Hepatic stellate cell (primary cell): ENCODE measurements at places on chromosomes 6 and 20.

GRCh38 chr6:25606151-25606550 lies 45.9 kb upstream of the SCGN start:
- DNase-seq: no peak

- DNase-seq: no peak
Measured at GRCh38 chr6:97021194-97021593, 96.7 kb downstream of the KLHL32 start.

DNA sequence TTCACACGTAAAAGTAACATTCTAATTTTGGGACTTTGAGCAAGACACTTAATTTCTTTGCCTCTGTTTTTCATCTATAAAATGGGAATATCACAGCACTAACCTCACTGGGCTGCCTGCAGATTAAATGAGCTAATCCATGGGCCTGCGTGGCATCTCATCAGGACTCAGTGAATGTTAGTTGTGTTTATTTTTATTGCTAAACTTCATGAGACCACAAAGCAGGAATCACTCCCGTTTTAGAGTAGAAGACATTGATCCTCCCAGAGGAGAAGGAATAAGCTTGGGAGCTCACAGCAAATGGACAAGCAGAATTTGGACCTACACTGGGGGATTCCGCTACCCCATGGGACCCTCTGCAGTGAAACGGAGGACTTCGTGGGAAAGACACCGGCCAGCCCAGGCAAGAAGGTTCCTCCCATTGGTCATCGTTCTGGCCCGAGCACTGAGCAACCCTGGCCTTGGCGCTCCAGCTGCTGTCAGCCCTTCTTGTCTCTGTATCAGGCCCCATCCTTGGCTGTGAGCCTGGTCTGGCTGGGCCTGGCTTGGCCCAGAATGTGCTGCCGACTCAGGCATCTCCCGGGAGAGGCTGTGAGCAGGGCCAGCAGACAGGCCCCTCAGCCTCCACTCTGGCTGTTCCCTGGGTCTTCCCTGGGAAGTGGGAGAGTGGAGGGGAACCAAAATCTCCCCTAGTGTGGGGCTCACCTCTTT lies 79.8 kb downstream of the NFATC2 start:
- peak; percentile 62 for DNase-seq

GRCh38 chr6:19831358-19831757 lies 5.8 kb upstream of the ID4 start:
- DNase-seq: no peak

- peak; percentile 59 for DNase-seq
Measured at GRCh38 chr6:44247338-44248302, 719 bp downstream of the HSP90AB1 start.

DNA sequence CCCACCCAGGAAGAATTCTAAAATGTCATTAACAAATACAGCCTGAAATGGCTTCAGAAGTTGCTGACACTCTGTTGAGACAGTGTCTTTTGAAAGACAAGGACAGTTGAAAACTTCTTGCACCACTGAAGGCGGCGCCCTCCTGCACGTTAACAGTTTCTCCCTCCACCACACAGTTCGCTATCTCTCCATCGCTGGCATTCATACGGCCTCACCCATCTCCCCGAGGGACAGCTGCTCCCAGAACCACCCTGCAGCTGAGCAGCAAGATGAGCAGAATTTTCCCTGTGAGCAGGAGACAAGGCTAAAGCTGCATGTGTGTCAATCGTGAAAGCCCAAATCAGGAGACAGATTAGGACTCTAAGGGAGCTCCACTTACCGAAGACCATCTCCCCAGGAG lies 113.3 kb downstream of the LY86 start:
- no peak for DNase-seq

GRCh38 chr20:55216525-55217242 lies 741.3 kb downstream of the DOK5 start:
- DNase-seq: no peak

DNA sequence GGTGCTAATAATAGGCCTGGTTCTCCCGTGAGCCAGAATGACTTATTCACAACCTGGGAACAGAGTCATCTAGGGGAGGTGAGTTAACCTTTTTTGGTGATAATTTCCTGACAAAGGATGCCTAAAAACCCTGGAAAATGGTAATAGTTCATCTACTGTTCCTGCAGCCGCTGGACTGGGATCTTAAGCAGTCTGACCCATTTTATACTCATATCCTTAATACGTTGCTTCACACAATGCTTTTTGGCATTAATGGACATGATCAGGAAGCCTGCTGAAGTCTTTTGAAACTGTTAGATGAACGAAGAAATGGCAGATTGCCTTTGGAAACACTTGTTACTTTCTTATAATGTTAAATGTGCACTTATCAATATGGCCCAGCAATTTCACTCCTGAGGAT lies 81.9 kb upstream of the BMP2 start:
- no peak for DNase-seq

DNA sequence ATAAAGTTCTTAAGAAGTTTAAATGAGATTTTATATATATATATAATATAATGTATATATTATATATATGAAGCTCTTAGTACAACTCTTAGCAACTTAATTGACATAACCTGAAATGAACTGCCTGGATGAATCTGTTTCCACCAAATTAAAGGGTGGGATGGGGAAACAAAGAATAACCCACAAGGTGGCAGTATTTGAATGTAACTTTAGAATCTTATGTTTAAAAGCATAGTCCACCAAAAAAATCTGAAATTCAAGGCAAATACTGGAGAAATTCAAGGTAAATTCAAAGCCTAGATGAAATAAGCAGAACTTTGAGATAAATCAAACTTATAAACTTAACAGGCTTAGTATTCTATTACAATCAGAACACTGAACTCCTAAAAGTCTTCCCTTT lies 4.4 kb upstream of the IBTK start:
- DNase-seq: peak; percentile 33

DNA sequence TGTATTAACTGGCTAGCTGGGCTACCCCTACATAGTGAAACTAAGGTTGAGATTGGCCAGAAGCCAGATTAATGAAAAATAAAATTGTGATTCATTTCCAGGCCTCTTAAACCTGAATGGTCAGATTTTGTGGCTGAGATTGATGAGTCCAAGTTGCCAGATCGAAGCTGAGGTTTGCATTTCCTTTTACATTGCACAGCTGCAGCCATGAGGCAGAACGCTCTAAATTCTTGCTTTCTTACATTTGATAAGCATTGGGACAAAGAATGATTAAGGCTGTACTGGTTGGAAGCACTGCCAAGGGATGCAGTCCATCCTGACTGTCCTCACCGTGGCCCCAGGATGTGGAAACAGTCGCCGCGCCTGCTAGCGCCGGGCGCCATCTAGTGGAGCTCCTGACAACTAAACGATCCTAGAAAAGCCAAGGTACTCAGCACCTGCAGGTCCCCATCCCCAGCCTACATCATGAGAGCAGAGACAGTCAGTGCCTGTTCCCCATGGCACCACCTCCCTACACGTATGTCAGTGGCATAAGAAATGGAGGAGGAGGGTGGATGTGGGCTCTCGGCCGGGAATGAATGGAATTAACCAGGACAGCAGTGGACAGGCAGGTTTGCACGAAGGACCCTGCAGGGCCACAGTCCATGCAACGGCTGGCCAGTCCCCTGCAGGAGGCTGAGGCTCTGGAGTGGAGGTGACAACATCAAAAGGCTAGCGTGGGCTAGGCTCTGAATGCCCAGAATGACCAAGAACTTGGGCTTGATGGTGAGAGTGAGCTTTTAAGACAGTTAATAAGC lies 19.0 kb downstream of the PXDC1 start:
- DNase-seq: peak; percentile 70

GRCh38 chr6:116364321-116364720 lies 6.4 kb upstream of the DSE start:
- no peak for DNase-seq

- DNase-seq: peak; percentile 96
Measured at GRCh38 chr20:23361476-23362391, at the start of gene GZF1. GZF1 (plus strand) TSS chr20:23362182; CDS start chr20:23364384, 2,202 bp downstream.

GRCh38 chr6:5531161-5531560 lies 269.8 kb downstream of the FARS2 start:
- DNase-seq: no peak

GRCh38 chr6:6890400-6890858 lies 217.3 kb upstream of the RREB1 start:
- peak; percentile 13 for DNase-seq

GRCh38 chr6:6875818-6876470 lies 231.8 kb upstream of the RREB1 start:
- DNase-seq: peak; percentile 53

GRCh38 chr6:140138311-140139010 lies 764.0 kb upstream of the CITED2 start:
- no peak for DNase-seq

DNA sequence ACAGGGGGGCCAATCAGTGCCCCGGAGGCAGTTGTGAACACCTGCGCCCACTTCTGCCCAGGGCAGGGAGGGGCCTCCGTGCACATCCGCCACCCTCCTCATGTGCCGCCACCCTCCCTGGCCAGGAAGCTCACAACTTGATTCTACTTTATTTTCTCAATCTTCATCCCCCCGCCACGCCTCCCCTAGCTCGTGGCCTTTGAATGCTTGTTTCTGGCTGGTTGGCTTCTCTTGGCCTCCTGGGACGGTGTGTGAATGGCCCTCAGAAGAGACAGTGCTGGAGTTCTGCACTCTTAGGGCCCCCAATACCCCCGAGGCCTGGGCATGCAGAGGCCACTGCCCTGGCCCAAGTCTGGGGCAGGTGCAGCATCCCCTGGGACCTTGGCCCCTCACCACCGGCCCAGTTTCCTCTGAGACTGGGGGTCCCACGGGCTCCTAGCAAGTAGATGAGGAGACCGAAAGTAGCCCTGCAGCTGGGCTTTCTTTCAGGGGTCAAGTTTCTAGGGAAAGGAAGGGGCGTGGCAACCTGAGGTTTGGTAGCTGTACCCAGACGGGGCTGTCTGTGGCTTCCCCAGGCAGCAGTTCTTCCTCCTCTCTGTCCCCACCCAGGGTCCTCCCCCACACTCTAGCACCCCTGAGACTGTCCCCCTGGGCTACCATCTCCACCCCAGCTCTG lies 1.3 kb downstream of the RGS19 start:
- DNase-seq: no peak

- no peak for DNase-seq
Measured at GRCh38 chr6:16839631-16840179, 78.4 kb upstream of the ATXN1 start.

DNA sequence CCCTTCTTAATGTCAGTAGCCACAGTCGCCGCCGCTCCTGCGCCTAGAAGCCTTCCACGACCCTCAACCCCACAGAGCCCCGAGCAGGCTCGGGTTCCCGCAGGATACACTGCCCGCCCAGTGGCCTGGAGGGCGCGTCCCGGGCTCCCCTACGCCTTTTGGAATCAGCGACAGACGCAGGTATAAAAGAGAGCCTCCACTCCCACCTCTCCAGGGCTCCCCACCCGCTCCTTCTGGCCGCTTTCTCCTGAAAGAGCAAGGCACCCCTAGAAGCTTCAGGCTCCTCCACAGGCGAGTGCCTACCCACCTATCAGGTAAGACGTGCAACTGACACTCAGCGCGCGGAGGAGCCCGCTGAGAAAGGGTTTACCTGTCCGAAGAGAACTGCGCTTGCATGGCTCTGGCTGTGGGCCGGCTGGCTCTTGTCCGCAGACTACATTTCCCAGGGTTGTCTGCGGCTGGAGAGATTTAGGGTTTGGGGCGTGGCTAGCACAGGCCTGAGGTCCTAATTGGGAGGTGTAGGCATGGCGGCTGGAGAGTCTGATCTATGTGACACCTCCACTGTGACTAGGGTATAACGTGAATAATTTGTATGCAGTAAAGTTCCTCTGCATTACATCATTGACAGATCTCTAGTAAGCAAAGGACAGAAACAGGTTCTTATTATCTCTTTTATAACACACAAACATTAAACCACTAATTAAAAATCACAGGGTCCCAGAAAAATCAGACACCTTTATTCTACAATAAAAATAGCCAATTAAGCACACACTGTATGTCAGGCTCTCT lies 13.5 kb upstream of the ZNF391 start:
- DNase-seq: peak; percentile 24

- no peak for DNase-seq
Measured at GRCh38 chr20:7775072-7775471, 165.2 kb downstream of the HAO1 start.

- peak; percentile 9 for DNase-seq
Measured at GRCh38 chr6:47524136-47524845, 46.7 kb downstream of the CD2AP start.

DNA sequence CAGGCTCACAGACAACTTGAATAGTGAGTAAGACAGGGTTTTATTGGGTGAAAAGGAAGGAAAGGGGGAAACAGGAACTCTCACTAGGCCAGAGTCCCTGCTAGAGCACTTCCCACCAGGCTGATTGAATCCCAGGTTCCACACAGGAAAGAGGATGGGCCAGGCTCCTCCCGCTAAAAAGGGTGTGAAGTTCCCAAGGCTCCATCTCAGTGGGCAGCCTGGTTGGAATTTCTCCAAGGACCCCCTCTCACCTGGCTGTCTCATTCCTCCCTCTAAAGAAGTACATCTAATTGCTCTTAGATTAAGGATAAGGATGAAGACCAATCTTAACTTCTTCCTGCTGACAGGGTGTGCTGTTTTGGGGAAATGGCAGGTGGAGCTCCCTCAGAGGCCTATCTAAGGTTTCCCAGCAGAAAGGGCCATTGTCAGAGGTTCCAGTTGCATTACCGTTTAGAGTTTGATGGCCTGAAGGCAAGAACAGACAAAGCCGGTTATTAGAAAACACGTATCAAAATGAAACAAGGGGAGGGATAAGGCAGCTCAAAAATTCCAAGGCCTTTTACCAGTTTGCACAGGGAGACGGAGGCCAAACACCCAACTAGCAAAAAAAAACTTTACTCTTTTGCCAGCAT lies 21.5 kb downstream of the COL19A1 start:
- no peak for DNase-seq

DNA sequence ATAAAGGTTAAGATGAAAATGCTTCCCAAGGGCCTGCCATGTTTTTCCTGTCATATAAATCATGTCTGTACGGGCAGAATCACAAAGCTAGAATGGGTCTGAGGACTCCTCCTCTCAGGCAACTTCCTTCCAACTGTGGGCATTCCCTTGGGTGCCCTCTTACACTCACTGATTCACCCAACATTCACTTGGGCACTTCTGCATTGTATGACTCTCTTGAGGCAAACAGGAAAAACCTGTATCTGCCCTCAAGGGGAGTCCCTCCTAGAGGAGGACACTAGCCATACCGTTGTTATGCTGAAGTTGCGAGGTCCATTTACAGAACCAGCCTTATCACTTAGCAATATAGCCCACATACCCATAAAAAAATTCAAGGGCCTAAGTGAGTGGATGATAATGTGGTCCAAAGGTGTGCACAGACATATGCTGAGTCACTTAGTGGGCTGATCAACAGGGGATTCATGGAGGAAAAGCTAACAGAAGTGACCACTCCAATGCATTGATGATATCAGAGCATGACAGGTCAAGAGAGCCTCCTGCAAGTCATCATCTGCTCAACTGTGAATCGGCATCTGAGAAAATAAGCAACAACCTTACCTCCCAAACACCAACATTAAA lies 131.1 kb downstream of the ATXN1 start:
- DNase-seq: no peak
